ENCODE measurements at places on chromosomes 12 and 14.
A peak's percentile ranks its signal among the peaks of the same experiment; 100 is the strongest.

GRCh38 chr14:101185073-101185835 lies 281.7 kb upstream of the RTL1 start:
- no peak for DNase-seq

- no peak for DNase-seq
These were observed 120.3 kb downstream of the RPAP3 start for GRCh38 chr12:47585507-47585906.

DNA sequence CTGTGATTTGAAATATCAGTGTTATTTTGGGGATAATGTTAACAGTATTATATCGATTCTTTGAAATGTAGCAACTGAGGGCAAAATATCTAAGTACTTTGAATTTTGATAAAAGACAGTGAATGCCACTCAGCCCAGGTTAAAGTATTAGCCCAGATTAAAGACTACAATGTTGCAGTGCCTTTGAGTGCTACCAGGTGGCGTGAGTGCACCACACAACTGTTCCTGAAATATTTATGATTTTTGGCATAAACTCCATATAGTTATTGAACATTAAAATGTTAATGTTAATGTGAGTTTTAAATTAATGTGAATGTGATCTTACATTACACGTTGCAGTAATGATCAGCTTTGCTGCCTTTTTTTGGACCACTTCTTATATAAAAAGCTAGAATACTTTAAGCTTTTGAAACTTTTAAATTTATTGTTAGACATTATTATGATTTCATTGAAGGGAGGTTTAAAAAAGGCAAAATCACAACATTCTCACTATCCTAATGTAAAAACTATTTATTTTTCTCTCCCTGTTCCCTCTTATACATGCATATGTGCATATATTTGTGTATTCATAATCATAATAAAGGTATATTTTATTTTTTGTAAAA lies 22.5 kb downstream of the MRPS35 start:
- DNase-seq = peak; percentile 72

DNA sequence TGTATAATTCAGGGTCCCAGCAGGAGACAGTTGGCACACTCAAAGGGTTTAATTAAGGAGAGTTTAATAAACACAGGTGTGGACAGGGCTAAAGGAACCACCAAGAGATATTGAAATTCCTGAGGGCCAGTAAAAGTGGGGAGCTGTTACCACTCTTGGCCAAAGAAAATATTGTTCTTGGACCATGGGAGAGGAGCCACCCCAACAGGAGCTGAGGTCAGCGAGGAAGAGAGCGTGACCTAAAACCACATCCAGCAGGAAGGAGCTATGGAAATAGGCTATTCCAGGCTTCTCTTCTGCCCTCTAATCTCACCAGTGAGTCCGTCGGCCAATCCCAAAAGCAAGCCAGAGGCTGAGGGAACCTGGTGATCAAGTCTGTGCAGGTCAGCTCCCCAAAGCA lies 390.8 kb downstream of the MED13L start:
- no peak for DNase-seq

GRCh38 chr12:124446364-124446763 lies 121.0 kb downstream of the NCOR2 start:
- no peak for DNase-seq

GRCh38 chr12:8829621-8830020 lies 7.2 kb downstream of the A2ML1 start:
- DNase-seq = no peak
